ENCODE measurements at places on chromosomes 1 and 21. TPM values are rescaled to one million over a fixed set of nuclear protein-coding genes. Genes with fewer than 3 reads are reported as not detected.

Gene KIF21B
- total RNA-seq: 28.9 TPM

Gene CD52
- not detected for total RNA-seq

Gene AQP10
- not detected for total RNA-seq

Gene RAB3B
- total RNA-seq: 2.4 TPM

DNA sequence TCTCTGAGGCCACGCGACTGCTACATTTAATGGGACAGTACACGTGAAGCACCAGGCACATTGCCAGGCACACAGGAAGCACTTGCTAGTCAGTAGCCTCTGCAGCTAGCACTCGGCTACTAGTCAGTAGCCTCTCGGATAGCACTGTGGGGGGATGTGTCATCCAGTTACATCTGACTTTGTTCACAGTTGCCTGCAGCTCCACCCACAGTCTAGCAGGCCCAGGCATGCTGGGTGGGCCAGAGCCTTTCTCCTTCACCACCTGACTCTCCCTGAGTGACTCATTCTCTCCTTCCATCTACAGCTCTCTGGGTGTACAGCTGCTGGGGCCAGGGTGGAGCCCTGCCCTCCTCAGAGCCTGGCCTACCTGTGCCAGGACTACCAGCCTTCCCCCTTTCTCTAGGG lies 51.5 kb downstream of the PTPRF start:
- H3K27ac ChIP-seq: no peak overlapping the region
- peaks cover 3% of the 10 kb centered on the region for H3K36me3 ChIP-seq
- no peak for DNase-seq
- no peaks in the 10 kb centered on the region for H3K4me1 ChIP-seq
- H3K27me3 ChIP-seq: no peaks in the 10 kb centered on the region
- no peak overlapping the region for H3K4me3 ChIP-seq

DNA sequence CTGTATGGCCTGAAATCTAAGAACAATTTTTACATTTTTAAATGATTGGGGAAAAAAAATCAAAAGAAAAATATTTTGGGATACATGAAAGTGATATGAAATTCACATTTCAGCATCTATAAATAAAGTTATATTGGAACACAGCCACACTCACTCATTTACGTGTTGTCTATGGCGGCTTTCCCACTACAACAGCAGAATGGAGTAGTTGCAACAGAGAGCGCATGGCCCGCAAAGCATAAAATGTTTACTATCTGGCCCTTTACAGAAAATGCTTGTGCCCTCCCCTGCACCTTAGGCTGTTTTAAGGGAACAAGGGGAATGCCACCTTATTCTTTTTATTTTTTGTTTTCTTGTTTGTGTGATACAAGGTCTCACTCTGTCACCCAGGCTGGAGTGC lies 3.5 kb downstream of the KLHDC8A start:
- no peak overlapping the region for H3K4me3 ChIP-seq
- DNase-seq: no peak
- H3K4me1 ChIP-seq: peaks cover 75% of the 10 kb centered on the region
- H3K27me3 ChIP-seq: no peaks in the 10 kb centered on the region

DNA sequence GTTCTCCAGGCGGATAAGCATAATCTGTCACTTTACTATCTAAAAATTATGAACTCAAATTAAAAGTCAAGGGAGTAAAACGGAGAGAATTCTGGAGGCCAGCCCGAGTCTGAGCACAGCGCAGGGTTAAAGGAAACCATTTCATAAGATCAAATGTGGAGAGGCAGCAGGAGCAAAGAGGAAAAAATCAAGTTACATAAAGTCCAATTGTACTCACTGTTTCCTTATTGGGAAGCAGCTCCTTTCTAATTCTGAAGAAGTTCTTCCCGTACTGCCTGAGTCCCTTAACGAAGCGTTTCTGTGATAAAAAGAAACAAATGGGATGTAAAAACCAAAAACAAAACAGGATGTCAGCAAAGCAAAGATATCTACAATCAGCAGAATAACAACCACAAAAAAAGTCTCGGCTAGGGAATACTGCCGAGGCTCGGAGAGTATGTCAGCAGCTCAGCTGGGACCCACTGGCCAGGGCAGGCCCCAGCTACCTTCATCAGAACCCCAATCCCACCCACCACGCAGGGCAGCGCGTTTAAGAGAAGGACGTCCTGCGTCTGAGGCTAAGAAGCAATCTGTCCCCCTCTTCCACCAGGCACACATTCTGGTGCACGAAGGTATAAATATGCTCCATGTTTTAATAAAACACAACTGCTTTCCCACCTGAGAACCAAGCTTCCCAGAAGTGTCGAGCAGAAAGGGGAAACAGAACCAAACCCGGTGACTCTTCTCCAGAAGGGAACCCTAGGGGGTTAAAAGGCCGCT lies 104.8 kb downstream of the SLC45A1 start:
- H3K27me3 ChIP-seq: no peaks in the 10 kb centered on the region
- peaks cover 2% of the 10 kb centered on the region for H3K36me3 ChIP-seq
- DNase-seq: no peak
- no peak overlapping the region for H3K4me3 ChIP-seq
- H3K27ac ChIP-seq: peak overlapping the region; percentile 87

DNA sequence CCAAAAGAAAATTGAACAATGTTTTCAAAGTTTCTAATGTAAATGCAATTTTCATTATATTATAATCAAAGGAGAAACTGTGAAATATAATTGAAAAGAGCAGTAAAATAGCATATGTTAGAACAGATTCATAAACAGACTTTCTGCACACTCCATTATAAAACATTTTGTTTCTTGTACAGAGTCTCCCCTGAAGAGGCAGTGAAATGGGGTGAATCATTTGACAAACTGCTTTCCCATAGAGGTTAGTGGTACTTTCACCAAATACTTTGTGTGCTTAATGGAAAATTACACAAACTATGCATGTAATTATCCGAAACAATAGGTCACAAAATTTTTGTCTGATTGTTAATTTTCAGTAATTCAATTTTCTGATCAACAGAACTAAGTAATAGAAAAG lies 1.9 kb downstream of the RGS18 start:
- H3K27me3 ChIP-seq: no peaks in the 10 kb centered on the region
- H3K4me1 ChIP-seq: no peaks in the 10 kb centered on the region
- H3K36me3 ChIP-seq: no peaks in the 10 kb centered on the region
- DNase-seq: no peak

- peaks cover 8% of the 10 kb centered on the region for H3K27me3 ChIP-seq
- DNase-seq: no peak
- H3K27ac ChIP-seq: peak overlapping the region; percentile 83
These were observed 127.8 kb upstream of the ADAR start for GRCh38 chr1:154735804-154736168.

- no peak for DNase-seq
- H3K36me3 ChIP-seq: no peaks in the 10 kb centered on the region
- H3K4me3 ChIP-seq: no peak overlapping the region
- H3K27ac ChIP-seq: no peak overlapping the region
These were observed 547.3 kb upstream of the PLXNA2 start for GRCh38 chr1:208791456-208791855.

DNA sequence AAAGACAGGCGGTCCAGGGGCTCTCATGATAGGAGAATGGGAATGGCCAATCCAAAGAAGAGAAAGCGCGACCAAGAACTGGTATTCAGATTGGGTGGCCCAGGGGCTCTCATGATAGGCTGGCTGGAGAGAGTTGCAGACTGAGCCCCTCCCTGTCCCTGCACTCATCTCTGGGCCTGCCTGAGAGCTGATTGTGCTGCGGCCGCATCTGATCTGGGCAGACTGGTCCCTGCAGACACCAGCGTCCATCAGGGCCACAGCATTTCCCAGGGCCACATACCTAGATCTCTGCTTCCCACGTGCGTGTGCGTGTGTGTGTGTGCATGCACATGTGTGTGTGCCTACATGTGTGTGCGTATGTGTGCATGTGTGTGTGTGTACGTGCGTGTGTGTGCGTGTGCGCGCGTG lies 30.4 kb upstream of the MAN1C1 start:
- no peaks in the 10 kb centered on the region for H3K27me3 ChIP-seq
- H3K27ac ChIP-seq: no peak overlapping the region
- no peak for DNase-seq
- H3K36me3 ChIP-seq: no peaks in the 10 kb centered on the region
- no peak overlapping the region for H3K4me3 ChIP-seq

DNA sequence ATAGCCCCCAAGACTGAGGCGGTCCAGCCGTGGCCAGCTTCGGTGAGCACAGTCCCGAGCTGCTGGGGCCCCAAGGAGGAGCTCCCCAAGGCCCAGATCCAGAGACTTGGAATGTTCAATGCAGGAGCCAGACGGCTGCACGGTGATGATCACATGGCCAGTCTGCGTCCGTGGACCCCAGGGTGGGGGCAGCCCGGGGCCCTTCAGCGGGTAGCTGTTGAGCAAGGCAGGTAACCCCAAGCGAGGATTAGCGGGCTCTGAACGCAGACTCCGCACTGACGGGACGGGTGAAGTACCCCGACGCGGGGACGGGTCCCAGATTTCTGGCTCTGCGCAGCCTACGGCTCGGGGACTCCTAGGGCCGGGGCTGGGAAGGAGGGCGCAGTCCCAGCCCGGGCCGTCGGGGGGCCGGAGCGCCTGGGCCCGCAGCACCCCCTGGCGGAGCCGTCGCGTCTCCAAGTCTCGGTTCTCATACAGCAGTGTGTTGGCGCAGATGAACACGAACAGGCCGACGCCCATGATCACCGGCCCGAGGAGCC lies 2.7 kb downstream of the TMEM200B start:
- no peak overlapping the region for H3K27ac ChIP-seq
- DNase-seq: peak; percentile 64
- peaks cover 48% of the 10 kb centered on the region for H3K27me3 ChIP-seq
- peaks cover 6% of the 10 kb centered on the region for H3K36me3 ChIP-seq

GRCh38 chr1:25794325-25794724 lies 5.7 kb upstream of the SELENON start:
- no peak for DNase-seq
- H3K4me3 ChIP-seq: no peak overlapping the region
- no peak overlapping the region for H3K27ac ChIP-seq

- peaks cover 68% of the 10 kb centered on the region for H3K4me1 ChIP-seq
- no peaks in the 10 kb centered on the region for H3K36me3 ChIP-seq
- H3K27me3 ChIP-seq: no peaks in the 10 kb centered on the region
- no peak overlapping the region for H3K4me3 ChIP-seq
- peak overlapping the region; percentile 13 for H3K27ac ChIP-seq
These were observed 78.8 kb downstream of the EPHB2 start for GRCh38 chr1:22789356-22789994.

DNA sequence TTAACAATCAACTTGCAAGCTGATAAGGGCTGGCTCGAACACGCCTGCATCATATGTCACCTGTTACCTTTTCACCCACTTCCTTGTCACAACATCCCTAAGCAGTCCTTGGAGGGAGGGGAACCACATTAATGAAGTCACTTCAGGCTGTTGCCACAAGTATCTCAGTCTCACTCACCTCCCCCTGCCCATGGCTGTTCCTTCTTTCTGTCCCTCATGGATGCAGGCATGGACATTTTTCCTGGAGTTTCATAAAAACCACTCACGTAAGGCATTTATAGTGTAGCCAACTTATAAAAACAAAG lies 76.8 kb upstream of the ANGPTL1 start:
- H3K4me3 ChIP-seq: no peak overlapping the region
- no peak for DNase-seq
- H3K36me3 ChIP-seq: no peaks in the 10 kb centered on the region

- DNase-seq: no peak
- H3K4me3 ChIP-seq: no peak overlapping the region
- no peaks in the 10 kb centered on the region for H3K36me3 ChIP-seq
- H3K4me1 ChIP-seq: peaks cover 4% of the 10 kb centered on the region
- peaks cover 10% of the 10 kb centered on the region for H3K27me3 ChIP-seq
These were observed 11.0 kb upstream of the GPR157 start for GRCh38 chr1:9139930-9140329.

DNA sequence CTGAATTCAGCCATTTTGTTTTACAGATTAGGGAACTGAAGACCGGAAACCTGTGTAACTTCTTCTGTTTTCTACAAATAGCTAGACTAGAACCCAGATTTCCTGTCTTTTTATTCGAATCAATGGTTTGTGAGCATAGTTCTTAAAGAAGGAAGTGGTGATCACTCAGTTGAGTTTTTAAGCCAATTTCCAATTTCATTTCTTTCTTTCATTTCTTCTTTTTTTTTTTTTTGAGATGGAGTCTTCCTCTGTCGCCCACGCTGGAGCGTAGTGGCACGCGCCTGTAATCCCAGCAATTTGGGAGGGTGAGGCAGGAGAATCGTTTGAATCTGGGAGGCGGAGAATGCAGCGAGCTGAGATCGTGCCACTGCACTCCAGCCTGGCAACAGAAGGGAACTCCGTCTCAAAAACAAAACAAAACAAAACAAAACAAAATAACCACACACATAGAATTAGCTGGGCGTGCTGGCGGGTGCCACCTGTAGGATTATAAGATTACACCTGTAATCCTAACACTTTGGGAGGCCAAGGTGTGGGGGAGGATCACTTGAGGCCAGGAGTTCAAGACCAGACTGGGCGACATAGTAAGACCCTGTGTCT lies 3.0 kb upstream of the MDM4 start:
- H3K36me3 ChIP-seq: no peaks in the 10 kb centered on the region
- no peak overlapping the region for H3K27ac ChIP-seq
- peak overlapping the region; percentile 62 for H3K4me3 ChIP-seq
- no peaks in the 10 kb centered on the region for H3K27me3 ChIP-seq

DNA sequence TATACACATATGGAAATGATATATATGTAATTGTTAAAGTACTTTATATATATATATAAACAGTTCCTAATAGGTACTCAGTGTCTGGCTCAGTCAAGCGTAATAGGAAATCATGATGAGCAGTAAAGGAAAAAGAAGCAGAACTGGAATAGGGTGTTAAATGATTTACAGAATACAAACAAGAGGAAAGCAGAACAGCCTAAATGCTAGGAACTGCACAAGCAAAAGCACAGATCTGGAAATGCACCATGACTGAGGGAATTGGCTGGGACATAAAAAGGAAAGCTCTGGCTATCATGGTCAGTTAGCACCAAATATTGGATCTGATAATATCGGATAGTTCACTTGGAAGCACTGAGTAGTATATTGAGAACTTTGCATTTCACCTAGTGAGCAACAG lies 51.8 kb downstream of the SLC44A5 start:
- H3K36me3 ChIP-seq: no peaks in the 10 kb centered on the region
- no peak overlapping the region for H3K27ac ChIP-seq
- no peaks in the 10 kb centered on the region for H3K27me3 ChIP-seq
- H3K4me1 ChIP-seq: no peaks in the 10 kb centered on the region

All from neural crest cell (in vitro differentiated cells).